IMR-90 (cell line): ENCODE measurements at places on chromosomes 2 and 18. TPM values are rescaled to one million over a fixed set of nuclear protein-coding genes. Genes with fewer than 3 reads are reported as not detected.

The POLE4 gene
- 23.9 and 31.2 TPM in 2 replicates for polyA plus RNA-seq

The SH3RF3 gene
- 5.3 and 5.7 TPM in 2 replicates for polyA plus RNA-seq

DNA sequence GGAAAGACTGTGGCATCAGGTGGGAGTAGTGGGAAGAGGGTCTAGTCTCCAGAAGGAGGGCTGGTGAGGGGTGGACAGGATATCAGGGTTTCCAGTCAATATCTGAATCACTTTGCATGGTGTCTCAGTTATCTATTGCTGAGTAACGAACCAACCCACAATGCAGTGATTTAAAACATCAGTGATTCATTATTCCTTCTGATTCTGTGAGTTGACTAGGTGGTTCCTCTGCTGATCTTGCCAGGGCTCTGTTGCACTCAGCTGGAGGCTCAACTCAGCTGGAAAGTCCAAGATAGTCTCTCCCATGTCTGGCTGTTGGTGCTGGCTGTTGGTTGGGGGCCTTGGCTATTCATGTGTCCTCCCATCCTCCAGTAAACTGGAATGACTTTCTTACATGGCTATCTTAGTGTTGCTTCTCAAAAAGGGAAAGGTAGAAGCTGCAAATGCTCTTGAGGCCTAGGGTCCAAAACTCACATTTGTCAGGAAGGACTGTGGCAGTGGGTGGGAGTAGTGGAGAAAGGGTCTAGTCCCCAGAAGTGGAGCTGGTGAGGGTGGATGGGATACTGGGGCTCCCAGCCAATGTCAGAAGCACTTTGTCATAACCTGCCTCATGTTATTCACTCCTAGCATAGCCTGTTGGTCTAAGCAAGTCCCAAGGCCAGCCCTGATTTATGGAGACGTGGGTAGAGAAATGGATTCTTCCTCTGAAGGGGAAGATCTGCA, 13.9 kb downstream of the IL1F10 start:
- no peak for DNase-seq

- no peak for DNase-seq
Measured at GRCh38 chr2:7016601-7017211, 99.5 kb downstream of the RNF144A start.

GRCh38 chr2:110716959-110717645, 15.3 kb upstream of the ACOXL start:
- no peak for DNase-seq

DNA sequence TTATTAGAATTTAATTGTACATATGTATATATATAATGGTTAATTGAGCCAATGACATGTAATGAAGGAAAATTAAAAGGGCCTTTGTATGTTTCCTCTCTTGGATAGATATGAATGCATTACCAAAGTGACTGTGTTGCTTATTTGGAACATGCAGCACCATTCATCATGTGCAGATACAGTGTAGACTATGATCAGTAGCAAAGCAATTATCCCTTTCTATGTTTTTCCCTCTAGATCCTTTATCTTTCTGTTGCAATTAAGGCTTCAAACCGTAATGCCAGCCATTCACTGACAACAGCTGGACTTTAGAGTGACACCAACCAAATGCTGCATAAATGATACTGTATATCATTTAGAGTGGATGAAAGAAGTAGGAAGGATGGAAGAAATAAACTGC, 565.2 kb downstream of the NRXN1 start:
- DNase-seq, result no peak
